ENCODE measurements at places on chromosomes 3 and 15.

GRCh38 chr3:75737831-75738493 lies 47.4 kb downstream of the ZNF717 start:
- DNase-seq: no peak

DNA sequence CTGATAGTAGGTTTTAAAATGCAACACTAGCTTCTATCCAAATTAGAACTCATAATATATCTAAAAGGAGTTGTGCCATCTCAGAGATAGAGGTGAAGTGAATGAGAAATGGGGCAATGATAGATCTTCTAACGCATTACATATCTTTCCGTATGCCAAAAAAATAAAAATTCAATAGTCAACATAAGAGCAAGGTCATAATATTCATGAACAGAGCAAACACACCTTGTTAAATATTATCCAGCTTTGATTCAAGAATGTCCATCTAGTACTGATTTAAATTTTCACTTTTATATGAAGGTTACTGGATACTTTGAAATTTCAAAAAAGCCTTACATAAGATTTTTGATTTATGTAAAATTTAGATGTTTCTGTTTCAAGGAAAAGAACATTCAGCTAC lies 554.5 kb downstream of the NSUN3 start:
- no peak for DNase-seq

DNA sequence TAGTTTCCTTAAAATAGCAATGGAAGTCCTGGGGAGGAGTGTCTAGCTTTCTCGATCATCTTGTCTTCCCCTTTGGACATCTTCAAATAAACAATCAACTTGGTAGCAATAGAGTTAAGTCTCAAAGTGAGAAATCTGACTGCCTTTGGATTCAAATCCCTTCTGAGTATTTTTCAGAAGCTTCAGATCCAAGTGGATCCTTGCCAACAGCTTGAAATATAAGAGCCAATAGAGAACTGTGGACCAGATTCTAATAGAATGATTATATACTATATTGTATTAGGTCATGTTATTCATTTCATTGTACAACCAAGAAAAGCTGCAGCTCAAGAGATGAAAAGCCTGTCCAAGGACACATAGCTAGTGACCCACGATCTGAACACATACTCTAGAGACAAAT lies 60.2 kb downstream of the SYNPR start:
- no peak for DNase-seq

DNA sequence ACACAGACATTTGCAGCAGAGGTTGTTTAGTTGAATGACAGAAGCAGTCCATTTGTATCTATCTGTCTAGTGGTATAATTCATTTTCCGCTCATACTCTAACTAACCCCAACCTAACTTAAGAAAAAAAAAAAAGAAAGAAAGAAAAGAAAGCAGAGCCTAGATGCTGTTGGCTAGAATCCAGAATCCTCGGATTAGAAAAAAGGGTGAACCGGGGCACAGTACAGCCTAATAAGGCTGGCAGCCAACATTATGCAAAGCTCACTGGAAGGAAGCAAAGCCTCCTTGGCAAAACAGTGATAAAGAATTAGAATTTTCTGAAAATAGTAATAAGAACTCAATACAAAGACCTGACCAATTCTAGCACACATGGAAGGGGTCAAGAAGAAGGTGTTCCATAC lies 640.8 kb downstream of the TUSC7 start:
- DNase-seq: no peak

DNA sequence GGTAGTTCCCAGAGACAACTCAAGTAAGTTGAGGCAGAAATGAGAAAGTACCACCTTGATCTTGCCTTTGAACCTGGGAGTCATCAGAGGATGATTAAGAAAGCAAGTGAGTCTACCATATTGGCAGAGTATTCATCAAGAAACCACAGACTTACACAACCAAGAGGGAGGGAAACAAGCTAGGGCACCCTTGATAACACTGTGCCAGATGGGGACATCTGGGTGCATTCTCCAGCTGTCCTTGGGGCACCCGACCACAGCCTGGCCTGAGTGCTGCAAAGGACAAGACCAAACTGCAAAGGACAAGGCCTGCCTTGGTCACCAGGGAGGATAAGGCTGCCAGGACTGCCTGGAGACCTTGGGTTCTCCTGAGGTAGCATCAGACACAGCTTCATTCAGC lies 553.6 kb downstream of the EPHB1 start:
- DNase-seq: no peak

DNA sequence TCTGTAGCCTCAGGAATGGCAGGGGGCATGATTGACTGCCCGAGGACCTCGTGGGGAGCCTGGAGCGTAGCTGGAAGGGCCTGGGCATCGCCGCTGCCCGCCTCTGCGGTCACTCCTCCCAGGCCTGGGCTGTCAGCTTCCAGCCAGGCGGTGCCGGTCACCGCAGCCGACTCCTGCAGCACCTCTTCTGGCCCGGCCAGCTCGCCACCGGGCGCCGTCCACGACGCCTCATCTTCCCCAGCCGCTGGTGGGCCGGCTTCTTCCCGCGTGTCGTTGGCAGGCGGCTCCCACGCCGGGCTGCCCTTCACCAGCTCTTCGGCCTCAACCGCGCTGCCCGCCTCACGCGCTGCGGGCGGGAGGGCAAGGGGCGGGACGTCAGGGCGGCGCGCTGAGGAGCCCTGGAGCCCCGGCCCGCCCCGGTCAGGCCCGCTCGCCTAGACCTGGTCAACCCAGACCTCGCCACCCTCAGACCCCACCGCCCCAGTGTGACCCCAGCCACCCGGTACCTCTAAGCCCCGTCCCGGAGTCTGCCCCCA lies 1.0 kb downstream of the CSPG5 start:
- DNase-seq: no peak

DNA sequence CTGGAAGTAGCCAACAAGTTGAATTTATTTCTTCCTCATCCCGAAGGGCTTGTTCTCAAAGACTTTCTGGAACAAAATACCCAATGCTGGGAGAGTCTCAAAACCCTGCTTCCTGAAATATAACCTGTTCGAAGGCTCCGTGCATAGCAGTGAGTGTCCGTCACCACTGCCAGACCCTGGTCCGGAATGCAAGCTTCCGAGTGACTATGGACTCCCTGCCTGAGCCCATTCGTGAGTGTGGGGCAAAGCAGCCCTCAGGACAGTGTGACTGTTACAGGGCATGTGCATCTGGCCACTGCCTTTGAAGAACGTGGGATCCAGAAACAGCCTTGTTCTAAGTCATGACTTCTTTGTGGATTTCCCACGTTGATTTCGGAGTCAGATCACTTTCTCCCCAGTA lies 214.5 kb upstream of the IGF1R start:
- DNase-seq: no peak

GRCh38 chr3:197513953-197514785 lies 41.6 kb downstream of the BDH1 start:
- no peak for DNase-seq

DNA sequence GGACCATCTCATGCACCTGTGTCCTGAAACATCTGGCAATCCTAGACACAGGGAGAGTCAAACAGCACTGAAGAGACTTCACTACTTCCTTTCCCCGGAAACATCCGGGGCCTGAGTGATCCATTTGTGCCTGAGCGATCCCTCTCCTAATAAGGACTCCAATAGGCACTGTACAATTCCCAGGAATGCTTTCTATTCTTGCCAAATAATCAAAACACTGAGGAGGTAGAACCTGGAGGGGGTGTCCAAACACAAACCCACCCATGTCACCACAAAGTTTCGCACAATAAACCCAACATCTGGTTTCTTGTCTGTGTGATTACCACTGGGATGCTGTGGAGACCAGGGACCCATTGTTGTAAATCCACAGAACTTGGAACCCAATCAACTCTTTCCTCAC lies 205.0 kb downstream of the OPA1 start:
- no peak for DNase-seq

DNA sequence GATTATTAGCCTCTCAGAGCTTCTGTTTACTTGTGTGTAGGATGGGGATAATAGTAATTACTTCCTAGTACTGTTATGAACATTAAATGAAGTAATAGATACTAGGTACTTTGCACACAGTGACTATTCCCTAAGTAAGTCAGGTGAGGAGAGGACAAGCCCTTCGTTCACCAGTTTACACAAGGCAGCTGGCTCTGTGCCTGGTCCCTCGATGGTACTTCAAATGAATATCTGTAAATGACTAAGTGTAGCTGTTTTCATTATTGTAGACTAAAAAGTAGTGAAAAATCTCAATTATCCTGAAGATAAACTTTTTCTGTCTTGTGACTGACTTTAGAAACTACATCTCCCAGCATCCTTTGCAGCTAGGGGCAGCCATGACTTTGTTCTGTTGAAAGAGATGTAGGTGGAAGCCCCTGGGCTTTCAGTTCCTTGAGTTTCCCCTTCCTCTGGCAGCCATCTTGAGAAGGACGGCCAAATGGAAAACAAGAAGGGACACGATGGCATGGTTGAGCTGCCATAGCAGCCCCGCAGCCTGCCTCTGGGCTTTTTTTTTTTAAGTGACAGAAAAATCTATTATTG lies 11.7 kb upstream of the WNT7A start:
- no peak for DNase-seq

DNA sequence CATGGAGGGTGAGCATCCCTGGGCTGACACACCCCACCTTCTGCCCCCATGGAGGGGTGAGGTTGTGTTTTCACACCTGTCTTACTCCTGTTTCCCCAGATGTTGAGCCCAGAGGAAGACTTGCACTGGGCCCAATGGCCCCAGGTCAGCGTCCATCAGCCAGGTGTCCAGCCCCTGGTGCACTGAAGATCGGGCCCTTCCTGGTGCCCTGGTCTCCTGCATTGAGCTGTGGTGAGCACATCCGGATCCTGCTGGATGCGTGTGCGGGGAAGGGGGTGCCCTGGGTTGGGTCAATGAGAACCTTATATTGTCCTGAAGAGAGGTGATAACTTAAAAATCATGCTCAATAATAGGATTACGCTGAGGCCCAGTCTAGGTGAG lies 227.3 kb downstream of the SNRPN start:
- no peak for DNase-seq

- no peak for DNase-seq
Observed at GRCh38 chr15:94265009-94265408, 33.6 kb downstream of the MCTP2 start.

DNA sequence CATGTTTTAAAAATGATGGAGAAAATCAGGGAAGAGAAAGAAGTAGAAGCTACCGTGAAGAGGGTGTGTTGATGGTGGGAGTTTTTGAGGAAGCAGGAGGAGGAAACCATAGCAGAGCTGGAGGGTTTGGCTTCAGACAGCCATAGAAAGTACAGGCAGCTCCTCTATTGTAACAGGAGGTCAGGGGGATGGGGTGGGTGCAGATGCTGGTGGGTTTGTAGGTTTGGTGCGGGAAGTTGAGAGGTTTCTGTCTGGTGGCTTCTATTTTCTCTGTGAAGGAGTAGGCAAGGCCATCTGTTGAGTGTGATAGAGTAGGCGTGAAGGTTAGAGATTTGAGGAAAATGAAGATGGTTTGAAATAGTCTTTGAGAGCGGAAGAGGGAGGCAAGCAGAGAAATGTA lies 97.7 kb upstream of the TBC1D5 start:
- no peak for DNase-seq

- DNase-seq: no peak
Observed at GRCh38 chr3:55692957-55693558, 206.0 kb upstream of the WNT5A start.

- DNase-seq: no peak
Observed at GRCh38 chr3:198090795-198091332, 130.8 kb downstream of the LMLN start.

DNA sequence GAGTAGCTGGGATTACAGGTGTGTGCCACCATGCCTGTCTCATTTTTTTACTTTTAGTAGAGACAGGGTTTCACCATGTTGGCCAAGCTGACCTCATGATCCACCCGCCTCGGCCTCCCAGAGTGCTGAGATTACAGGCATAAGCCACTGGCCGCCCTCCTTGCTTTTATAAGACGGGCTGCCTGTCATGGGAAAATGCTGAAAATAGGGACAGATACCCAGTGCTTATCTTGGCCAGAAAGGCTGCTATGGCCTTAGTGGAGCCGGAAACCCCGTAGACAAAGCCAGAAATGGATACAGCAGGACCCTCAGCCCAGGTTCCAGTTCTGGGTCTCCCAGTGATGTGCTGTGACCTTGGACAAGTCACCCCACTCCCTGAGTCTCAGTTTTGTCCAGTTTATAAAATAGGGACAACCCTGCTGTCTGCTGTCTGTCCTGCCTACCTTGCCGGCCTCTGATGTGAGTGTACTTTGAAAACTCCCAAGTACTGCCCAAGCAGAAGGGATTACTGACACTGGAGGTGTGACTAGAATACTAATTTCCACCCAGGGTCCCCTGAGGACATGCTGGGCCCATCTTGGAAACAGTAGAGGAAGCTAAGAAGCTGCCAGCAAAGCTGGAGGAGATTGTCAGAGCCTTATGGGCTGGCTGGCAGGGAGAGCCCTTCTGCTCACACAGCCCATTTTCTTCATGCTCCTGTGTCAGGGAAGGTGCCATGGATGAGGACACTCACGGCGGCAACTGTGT lies 59.6 kb downstream of the BDH1 start:
- DNase-seq: no peak

DNA sequence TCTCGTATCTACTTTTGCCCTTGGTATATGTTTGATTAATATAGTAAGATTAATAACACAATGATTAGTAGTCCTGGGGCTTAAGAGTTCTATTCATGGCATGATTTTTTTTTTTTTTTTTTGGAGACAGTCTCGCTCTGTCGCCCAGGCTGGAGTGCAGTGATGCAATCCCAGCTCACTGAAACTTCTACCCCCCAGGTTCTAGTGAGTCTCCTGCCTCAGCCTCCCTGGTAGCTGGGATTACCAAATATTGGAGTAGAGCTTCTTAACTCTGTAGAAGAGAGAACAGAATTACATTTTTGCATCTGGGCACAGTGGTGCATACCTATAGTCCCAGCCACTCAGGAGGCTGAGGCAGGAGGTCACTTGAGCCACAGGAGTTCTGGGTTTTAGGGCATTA lies 58.9 kb downstream of the RAB7A start:
- DNase-seq: no peak

DNA sequence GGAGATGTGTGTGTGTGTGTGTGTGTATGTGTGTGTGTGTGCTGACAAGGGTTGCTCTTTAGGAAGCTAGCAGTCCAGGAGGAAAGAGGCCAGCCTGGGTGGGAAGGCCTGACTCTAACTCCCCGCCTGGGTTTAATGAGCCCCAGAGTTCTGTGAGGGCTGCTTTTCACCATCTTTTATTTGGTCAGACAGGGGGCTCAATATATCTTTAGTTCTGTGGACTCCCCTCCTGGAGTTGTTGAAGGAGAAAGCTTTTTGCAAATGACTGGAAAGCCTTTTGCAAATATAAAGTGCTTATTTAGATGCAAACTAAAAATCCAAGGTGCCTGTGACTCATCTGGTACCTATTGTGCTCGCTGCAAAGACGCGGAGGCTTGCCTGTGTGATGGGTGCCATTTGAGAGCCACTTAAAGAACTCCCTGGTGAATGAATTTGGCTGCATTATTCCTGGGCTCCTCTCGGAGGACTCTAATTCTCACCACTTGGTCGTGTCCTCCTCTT lies 24.5 kb downstream of the DRD3 start:
- DNase-seq: no peak

GRCh38 chr3:179068779-179069530 lies 2.7 kb downstream of the ZMAT3 start:
- DNase-seq: peak; percentile 23

GRCh38 chr3:10196389-10197052 lies 31.8 kb downstream of the IRAK2 start:
- peak; percentile 84 for DNase-seq
